NCI-H2081 treated with DMSO at 0.1 percent for 48 hours (cell line): ENCODE measurements at places on chromosomes 3 and 15.

GRCh38 chr15:32707436-32707835, 10.4 kb upstream of the GREM1 start:
- DNase-seq = no peak

DNA sequence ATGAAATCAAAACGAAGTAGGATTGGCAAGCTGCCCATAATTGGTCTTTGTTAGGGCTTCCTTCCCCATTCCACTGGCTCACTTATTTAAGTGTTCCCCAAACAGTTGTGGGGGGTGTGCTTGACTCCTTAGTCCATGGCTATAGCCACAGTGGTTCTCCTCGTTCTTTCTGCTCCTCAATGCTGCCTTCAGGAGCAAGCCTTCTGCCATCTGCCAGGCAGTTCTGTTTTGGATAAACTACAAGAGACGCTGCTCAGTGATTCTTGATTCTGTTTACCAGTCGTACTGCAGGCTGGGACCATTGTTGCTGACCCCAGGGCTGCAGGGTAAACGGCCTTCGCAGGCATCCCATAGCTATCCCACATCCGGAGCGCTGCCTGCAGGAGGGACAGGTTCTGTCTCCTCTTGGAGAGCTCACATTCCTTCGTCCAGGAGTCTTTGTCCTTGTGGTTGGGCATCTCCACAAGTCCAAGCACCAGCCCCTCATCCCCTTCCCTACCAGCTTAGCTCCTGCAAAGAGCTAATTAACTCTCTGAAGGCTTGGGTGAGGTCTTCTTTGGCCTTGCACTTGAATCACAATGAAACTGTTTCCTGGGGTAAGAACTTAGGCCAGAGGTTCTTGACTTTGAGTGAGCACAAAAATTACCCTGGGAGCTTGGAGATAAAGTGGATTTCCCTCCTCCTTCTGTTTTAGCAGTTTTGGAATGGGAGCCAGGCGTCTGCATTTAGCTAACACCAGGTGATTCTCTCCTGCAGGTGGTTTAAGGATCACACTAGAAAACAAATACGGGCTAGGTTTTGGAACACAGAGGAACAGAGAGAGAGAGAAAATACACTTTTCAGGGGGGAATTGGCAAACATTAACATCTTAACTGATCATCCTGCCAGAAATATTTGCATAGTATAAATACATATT, 114.9 kb downstream of the SV2B start:
- no peak for DNase-seq

DNA sequence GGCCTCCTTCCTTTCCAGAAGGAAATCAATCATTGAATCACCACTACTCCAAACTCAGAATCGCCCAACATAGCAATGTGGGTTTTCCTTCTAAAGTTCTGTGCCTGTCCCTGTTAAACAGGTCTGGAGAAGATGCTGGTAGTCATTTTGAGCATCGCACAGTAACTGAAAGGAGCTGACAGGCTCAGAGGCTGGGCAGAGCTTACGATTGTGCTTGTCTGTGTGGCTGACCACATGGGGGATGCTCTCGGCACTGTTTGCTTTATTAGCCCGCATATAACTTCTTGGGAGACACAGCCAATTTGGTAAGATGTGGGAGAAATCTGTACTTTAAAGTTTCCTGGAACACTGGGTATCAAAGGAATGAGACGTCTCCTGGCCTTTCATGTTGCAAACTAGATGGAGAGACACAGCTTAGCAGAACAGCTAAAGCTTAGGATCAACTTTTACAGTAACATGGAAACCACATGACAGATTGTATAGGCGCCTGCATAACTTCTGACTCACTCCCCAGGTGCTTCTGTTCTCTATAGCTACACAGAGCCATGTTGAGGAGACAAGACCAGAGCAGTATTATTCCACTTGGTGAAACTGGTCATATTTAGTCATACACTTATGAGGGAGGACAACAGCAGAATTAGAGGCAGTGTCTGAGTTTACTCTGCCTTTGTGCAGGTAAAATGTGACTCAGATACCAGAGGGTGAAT, 374.1 kb downstream of the RORA start:
- DNase-seq = no peak

DNA sequence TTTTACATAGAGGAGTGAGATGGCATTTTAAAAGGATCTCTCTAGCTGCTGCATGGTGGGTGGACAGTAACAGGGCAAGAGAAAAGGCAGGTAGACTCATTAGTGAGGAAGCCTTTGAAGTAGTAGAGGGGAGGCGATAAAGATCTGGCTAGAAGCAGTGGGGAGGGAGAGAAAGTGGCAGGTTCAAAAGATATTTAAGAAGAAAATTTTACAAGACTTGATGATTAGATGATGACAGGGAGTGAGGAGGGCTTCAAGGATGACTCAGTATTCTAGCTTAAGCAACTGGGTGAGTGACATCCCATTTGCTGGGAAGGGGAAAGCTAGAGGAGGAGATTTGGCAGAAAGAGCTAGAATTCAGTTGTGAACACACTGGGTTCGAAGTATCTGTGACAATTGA, 3.8 kb upstream of the BRPF1 start:
- no peak for DNase-seq

- no peak for DNase-seq
Measured at GRCh38 chr15:46034755-46035154, 399.9 kb downstream of the SQOR start.

DNA sequence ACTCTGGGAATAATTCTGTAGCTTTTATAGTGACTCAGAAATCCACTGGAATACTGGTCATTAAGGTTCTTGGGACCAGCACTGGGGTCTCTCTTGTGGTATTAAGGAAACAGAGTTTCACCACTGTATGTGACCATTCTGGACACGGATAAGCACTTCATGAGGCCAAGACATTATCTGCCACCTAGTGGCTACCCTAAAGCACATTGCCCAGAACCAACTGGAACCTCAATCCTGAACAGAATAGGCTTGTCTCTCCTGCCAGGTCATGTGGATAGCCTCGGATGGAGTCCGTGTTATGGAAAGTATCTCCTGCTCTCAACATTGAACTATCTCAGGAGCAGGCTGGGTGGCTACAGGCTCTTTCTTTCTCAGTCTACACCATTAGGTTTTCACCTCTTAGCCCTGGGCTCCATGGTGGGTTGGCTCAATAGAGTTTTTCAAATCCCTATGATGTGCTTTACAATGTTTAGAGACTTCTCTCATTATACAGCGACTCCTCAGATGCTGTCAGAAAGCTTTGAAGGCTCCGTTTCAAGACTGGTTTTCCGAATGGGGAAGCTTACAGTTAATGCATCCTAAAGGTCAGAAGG, 167.6 kb upstream of the ST8SIA2 start:
- DNase-seq = no peak

DNA sequence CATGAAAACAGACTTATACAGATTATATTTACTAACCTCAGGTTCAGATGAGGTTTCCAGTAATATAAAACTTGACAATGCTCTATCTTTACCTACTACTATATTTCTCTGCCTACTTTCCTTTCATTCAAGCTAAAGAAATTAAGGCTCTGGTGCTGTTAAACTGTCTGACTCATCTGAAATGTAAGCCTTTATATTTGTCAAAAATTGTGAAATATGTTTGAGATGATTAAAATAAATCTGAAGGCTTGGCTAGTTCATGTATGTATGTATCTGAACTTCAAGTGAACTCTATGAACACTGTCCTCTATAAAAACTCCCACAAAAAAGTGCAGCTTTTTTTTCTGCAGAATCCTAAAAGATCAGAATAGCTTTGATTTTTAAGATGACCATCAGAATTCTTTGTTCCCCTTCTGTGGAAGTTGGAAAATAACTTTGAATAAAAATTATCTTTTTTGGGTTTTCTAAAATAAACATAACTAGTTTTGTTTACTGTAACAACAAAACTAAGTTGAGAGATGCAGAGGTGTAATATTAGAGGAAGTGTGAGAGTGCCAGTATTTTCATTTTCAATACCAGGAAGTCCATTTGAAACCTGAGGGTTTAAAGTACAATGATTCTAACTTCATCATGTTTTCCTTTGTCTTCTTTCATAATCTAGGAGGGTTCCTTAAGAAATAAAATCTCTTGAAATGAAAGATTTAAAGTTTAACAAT, 42.2 kb downstream of the ILDR1 start:
- DNase-seq = no peak

- no peak for DNase-seq
Measured at GRCh38 chr3:172104471-172105072, 65.2 kb downstream of the FNDC3B start.

DNA sequence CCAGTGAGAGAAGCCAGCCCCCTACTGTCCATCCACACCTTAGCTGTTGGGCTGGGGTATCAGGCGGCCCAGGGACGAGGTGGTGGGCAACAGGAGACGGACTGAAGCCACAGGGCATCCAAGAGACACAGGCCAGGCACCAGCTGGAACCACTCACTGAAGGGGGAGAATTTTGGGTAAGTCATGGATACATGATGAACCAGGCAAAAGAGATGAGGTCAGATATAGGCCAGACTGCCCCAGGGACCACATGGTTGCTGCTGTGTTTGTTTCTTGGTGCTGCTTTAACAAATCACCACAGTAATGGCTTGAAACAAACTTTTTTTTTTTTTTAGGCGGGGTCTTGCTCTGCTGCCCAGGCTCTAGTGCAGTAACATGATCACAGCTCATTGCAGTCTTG, 66.4 kb downstream of the SEMA5B start:
- DNase-seq = no peak

DNA sequence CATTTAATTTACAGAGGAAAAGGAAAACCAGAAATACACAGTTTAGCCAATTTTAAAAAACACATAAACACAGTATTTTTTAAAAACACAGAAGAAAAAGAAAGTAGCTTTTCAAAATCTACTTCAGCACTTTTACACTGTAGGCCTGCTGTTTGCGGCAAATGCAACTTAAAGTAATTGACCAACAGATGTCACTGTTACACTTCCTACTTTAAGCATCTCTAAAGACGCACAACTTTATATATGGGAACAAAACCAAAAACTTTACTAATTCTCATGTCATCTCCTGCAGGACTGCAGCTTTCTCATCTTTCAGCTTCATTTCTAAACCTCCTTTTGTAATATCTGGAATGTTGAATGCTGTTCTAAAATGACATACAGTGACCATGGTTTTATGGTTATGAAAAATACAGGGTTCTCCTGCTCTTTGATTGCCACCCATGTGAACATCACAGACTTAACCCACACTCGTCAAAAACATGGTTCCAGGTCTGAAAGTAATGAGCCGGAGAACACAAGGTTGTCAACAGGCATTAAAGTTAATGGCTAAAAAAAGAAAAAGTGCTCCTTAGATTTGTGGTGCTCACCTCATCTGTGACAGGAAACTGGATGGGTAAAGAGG, 107.9 kb downstream of the FMN1 start:
- DNase-seq = no peak

DNA sequence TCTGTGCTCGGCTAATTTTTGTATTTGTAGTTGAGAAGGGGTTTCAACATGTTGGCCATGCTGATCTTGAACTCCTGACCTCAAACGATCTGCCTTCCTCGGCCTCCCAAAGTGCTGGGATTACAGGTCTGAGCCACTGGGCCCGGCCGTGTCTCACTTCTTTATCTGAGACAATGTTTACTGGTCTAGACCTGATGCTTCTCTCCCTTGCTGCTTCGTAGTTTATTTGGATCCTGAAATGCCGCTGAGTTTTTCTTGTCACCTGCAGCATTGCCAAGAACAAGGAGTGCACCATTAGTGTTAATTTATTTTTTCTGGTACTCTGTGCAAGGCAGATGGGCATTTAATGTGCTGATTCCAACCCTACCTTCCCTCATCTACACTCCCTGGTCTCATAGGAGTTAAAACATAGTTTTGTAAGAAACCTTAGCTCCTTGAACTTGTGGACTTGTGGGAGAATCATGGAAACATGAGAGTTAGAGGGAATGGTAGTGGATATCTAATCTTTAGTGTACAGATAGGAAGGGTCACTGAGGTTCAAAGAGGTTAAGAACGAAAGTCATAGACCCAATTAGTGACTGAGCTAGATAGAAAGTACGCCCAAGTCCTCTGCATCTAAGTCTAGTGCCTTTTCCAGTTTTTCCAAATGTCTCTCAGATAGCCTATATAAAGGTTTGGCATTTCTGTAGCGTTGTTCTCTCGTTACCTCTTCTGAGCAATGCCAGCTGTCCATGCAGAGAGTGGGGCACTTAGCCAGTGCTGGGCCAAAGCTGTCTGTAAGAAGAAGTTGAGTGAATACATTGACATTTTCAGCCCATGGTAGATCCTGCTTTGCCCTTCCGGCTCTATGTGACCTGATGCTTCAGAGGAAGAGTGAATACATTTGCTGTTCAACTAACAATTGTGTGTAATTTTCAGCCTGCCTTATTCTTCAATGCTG, 244.1 kb downstream of the LPP start:
- DNase-seq = no peak

DNA sequence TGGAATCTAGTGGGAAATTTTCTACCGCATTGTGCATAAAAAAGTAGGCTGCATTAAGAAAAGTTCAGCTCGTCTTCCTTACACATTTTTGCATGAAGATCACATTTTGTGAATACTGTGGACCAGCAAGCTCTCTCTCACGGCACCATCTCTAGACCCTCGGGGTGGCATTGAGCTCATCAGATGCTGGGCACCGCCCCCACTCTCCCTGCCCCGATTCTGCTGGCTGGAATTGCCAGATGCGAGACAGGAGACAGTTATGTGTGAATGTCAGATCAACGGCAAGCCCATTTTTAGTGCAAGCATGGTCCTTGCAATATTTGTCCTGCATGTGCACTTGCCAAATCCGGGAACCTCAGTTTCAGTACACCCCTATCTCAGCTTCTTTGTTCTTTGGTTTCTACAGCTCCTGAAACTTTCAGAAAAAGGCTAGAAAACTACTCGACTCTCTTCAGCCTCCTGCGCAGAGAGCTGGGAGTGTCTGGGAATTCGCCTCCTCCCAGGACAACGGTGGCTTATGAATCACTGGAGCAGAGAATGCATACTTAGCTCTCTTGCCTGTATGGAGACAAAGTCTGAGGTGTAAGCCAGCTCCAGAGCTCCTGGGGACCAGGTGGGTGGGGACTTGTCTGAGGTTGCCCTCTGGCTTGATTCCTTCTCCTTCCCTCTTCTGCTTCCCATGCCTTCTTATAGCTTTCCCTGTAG, 285.2 kb upstream of the ATP10A start:
- no peak for DNase-seq

- DNase-seq = no peak
Measured at GRCh38 chr3:132117642-132118041, 82.8 kb upstream of the CPNE4 start.

- DNase-seq = no peak
Measured at GRCh38 chr3:1855841-1856240, 242.8 kb upstream of the CNTN4 start.

DNA sequence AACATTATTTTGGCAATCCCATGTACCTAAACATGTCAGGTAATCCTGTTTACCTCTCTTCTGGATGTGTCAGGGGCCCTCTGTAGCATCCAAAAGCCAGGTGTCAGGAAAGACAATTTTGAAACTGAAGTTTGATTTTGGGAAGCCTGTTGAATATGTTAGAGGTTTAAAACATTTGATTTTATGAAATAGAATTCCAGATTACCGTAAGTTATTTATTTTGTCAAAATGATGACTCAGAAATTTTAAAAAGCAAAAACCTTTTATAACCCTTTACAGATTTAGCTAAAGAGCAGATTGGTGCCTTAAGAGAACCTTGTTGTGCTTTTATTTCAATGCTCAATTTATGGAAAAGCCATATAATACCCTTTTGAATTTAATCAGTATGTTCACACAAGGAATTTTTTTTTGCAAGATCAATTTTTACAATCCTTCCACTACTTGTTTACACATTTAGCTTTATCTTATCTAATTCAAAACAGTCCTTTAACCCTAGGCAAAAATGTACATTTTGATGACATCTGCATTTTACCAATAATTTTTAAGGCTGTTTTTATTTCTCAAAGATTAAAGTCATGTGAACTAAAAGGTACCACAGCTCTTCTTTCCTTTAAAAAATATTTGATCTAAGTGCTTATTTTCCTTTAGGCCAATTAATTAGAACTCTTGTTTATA, 10.0 kb downstream of the KIF15 start:
- no peak for DNase-seq

- DNase-seq = no peak
Measured at GRCh38 chr15:79496838-79497237, 64.7 kb downstream of the MINAR1 start.
